ENCODE measurements at places on chromosomes 6 and 20.

DNA sequence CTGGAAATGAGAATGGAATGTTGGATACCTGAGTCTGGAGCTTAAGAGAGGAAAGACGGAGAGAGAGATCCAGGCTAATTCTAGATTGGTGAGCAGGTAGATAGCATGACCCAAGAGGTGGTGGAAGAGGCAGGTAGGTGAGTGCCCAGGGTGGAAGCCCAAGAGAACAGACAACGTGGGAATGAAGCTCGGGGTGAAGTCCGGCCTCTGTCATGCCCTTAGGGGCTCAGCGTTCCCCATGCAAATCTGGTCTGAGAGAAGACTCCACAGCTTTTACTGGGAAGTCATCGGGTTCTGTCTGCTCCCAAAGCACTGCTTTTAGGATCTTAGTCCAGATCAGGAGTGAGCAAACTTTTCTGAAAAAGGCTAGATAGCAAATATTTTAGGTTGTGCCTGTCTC, 3.6 kb downstream of the NELFCD start:
- no peak for DNase-seq

GRCh38 chr6:1766654-1767053, 156.9 kb downstream of the FOXC1 start:
- no peak for DNase-seq

DNA sequence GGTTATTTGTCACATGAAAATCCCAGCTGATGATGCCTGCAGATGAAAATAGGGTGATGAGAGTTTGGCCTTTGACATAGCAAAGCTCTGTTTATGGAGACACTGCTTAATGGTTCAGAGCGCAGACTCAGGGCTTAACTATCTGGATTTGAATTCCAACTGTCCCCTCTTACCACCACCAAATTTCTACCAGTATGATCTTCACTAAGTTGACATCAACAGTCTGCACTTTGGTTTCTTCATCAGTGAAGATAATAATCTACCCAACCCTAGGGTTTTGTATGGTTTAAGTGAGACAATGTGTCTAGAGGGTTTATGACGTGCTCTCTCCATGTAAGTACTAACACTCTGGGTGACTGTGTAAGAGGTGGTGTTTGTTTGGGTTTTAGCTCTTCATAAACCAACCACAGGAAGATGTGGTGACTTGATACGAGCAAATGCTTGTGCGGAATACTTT, 151.4 kb upstream of the TNFAIP3 start:
- peak; percentile 31 for DNase-seq

- no peak for DNase-seq
Measured at GRCh38 chr6:20965915-20966314, 431.7 kb downstream of the CDKAL1 start.

DNA sequence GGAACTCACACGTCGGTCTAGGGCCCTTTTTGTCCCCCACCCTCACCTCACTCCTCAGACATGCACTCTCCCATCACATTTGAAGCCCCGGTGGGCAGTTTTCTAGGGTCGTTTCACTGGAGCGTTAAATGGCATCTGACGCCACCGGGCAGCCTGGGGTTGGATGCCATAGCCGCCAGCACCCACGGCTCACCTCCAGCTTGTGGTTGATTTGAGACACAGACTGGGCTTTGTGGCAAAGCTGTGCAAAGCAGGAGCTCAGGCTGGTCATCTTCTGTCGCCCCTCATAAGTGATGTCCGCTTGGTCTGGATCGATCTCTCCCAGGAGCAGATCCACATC, 530 bp downstream of the GOPC start:
- DNase-seq: no peak

- DNase-seq: no peak
Measured at GRCh38 chr20:53617791-53618489, 24.3 kb upstream of the ZNF217 start.

DNA sequence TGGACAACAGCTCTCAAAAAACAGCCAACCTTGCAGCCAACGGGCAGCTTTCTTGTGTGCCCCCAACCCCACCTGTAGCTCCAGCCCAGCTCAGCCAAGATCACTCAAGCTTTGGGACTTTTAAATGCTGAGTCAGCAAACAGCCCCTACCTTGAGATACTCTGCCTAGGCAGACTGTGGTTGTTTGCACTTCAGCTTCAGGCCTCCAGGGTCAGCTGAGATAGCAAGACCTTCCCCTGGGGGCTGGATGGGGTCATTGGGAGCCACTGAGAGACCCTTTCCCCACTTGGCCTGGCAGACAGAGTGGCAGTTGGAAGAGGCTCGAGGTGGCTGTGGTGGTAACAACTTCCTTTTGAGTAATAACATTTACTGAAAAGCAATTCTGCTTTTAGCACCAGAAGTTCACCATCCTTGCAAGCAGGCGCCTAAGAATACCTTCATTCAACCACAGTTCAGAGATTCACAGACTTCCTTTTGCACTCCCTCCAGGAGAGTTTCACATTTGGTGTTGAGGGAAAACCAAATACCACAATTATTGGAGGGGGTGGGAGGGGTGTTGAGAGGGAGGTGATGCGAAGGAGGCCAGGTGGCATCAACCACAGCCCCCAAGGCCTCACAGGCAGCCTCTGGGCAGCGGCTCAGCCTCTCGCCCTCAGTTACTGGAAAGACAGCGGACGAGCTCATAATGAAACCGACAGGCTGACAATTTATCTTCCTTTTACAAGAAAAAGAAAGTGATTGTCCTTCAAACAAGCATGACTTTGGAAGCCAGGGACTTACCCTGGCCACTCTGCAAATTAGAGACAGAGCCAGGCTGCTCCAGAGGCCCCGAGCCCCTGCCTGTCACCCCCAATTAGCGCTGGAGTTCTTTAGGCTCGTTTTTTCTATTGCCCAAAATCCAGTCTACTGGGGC, 148.1 kb downstream of the CEBPB start:
- DNase-seq: peak; percentile 89

DNA sequence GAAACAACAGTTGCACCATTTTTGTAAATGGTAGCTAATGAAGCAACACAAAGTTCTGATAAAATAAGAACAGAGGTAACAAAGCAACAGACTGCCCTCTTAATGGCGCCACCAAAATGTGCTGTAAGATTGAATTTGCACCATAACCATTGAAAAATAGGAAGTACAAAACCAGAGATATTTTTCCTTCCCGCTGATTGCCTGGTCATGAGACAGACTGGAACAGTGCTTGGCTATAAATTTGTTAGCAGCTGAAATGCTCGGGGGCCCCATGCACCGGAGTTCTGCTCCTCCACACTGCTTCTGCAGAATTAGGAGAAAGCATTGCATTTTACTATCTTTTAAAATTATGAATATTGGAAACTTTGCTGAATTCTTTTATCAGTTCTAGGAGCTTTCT, 164.4 kb upstream of the QKI start:
- DNase-seq: peak; percentile 54

- no peak for DNase-seq
Measured at GRCh38 chr6:148419430-148419829, 76.8 kb downstream of the SASH1 start.

- DNase-seq: no peak
Measured at GRCh38 chr6:52820198-52820597, 16.6 kb upstream of the GSTA1 start.

- DNase-seq: peak; percentile 84
Measured at GRCh38 chr6:2103765-2104523, 141.5 kb downstream of the GMDS start.

DNA sequence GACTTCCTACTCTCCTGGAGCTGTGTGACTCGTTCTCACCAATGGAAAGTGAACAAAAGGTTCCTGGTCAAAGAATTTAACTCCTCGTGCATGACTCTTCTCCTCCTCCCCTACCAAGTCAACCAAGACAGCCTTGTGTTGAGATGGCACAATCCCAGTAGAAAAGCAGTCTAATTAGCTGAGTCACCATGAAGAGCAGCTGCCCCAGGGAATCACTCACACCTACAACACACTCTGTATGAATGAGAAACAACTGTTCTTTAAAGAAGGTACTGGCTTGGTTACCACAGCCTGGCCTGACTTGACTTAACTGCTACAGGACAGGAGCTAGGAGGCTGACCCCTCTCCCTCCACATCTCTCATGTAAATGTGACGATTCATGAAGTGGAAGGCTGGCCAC, 2.9 kb upstream of the HLA-DOB start:
- DNase-seq: peak; percentile 34

GRCh38 chr6:12289365-12289919, 719 bp upstream of the EDN1 start:
- DNase-seq: peak; percentile 78

DNA sequence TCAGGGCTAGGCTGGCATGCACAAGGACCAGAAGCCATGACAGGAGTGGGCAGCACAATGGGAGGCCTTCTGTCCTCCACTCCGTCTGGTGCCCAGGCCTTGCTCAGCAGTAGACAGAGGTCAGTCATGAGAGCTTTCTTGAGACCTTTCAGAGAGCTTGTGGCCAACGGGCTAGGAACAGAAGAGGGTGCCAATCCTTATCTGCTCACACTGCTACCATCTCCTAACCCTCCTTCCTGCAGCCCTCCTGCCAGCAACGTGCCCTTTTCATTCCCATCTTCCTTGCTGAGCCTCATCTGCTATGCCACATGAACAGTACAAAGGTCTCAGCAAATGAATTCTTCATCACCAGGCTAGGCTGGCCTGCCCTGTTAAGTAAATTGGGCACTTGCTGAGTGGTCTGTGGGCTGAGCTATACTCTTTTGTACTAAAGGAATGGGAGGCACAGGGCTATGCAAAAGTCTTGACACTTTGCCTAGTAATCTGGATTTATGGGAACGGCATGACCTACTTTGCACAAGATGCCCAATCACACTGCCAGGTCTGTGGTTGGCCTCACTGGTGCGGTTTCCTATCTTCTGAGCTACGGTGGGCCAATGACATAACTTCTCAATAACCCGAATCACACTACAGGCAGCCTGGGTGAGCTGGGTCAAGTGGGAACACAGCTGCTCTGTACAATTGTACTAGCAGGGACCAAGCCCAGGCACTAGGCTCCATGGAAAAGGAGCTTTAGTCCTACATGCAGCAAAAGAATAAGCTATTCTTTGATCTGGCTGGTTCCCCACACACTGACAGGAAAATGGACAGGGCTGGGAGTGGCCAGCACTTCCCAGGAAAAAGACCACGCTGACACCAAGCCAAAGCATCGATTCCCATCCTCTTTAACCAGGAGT, 47.8 kb downstream of the ELOVL5 start:
- no peak for DNase-seq

DNA sequence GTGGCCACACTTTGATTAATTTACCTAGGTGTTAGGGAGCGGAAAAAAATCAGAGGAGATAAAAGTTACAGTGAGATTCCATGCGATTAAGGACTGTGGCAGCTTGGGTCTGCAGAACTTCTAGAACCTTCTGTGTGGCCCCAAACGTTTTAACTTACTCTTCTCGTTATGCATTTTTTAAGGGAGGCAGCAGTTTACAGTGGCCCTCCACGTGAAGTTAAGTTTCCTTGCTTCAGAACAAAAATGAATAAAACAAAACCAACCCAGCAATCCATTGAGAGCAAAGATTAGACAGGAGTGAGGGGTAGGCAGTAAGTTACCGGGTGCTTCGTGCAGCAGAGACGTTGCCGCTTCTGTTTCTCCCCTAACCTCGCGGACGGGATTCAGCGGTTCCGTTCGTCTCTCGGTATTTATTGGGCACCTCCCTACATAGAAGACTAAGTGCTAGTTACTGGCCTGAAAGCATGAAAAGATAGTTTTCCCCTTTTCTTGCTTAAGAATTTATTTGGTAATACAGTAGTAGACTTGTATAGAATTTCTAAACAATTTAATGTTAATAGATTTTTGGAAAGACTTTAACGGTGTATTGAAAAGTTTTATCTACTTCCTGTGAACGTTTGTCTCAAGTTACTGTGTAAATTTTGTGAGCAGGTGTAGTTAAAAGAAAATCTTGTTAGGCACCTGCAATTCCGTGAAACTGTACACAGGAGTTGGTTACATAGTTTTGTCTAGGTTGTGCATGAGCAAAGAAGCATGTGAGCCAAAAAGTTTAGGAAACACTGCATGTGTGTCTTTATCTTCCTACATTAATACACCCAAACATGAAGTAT, 1.1 kb downstream of the BAG2 start:
- DNase-seq: peak; percentile 76

GRCh38 chr6:1208876-1209275, 103.0 kb upstream of the FOXQ1 start:
- DNase-seq: no peak

- DNase-seq: no peak
Measured at GRCh38 chr6:96286503-96286902, 235.1 kb upstream of the UFL1 start.

DNA sequence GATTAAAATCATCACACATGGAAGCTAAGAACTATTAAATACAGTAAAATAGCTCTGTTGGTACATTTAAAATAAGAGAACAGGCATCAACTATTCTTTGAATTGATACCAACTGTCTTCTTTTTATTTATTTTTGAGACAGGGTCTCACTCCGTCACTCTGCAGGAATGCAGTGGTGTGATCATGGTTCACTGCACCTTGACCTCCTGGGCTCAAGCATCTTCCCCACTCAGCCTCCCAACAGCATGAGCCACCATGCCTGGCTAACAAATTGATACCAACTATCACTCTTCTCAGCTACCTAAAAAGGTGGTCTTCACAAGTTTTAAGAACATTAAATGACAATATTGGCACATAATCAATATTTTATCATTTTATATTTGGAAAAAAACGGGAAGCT, 7.8 kb upstream of the PNISR start:
- no peak for DNase-seq

DNA sequence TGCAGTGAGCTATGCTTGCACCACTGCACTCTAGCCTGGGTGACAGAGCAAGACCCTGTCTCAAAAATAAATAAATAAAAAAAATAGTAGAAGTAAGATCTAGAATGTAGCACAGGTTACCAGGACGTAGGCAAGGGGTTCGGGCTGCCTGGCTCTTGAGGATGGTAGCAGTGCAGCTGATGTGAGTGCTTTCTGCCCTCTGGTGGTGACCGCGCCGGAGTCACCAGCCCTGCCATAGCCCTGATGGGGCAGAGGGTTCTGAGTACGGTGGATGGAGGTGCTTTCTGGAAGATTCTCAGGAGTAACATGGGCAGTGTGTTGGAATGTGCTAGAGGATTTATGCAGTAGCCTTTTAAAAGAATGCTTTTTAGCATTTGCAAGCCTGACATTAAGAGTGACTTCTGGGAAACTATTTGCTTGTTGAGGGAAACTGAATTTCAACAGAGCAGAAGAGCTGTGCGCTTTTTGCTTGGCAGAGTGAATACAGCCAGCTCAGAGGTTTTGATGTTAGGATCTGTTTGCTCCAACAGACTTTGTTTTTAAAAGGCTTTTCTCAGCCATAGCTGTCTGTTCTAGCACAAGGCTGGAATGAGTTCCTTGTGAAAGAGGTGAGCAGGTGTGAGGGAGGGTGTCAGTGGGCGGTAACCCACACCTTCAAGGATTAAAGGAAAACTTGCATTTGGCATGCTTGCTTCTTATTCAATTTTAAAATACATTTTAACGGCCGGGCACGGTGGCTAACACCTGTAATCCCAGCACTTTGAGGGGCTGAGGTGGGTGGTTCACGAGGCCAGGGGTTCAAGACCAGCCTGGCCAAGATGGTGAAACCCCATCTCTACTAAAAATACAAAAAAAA, 65.9 kb downstream of the PTPN1 start:
- peak; percentile 65 for DNase-seq

- no peak for DNase-seq
Measured at GRCh38 chr20:50313827-50314677, 123.4 kb downstream of the CEBPB start.

All from NB4 (cell line).